ENCODE measurements at places on chromosomes 2 and 18.

DNA sequence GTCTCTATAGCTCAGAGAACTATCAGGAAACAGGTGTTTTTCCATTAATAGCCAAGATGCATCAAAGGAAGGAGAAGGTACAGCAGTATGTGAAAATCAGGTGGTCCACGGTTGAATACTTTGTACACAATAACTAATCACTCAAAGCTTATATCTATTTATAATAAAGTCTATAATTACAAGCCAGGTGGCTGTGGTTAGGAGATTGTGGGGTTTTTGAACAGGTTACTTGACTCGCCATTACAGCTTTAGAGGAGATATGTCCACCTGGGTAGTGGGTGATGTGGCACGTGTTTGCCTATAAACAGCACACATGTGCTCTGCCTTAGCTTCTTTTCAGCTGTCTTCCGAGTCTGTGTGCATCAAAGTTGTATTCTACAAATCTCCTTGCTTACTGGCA, 892.2 kb upstream of the ZEB2 start:
- no peak for DNase-seq

GRCh38 chr2:166240387-166241313, 112.8 kb upstream of the SCN1A start:
- no peak for DNase-seq

- DNase-seq = no peak
These were observed 80.8 kb downstream of the ANKRD44 start for GRCh38 chr2:197229509-197230443.

GRCh38 chr18:13374468-13375301, 156.1 kb downstream of the LDLRAD4 start:
- DNase-seq = peak; percentile 25

DNA sequence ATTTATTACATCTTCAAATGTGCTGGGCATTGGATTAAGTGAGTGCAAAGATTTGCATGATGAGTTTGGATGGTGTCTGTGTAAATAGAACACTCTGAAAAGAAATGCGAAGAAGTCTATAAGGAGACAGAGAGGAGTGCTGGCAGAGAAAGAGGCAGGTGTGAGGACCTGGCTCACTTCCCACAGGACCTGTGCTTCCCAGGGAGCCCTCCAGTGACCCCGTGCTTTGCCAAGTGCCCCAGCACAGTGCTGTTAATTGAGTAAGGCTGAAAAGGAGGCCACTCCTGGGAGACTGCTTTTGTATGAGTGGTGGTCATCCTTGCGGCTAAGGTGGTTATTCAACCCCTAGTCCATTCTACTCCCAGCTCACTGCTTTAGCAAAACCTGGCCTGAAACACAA, 230.8 kb downstream of the OSR1 start:
- DNase-seq = no peak

GRCh38 chr2:114040826-114041225, 150.9 kb downstream of the ACTR3 start:
- DNase-seq = no peak

- DNase-seq = peak; percentile 69
These were observed at the start of gene MYCN for GRCh38 chr2:15939854-15940660. Gene MYCN, plus strand, starts transcription at chr2:15940550. Its CDS starts 1,515 bp downstream, at chr2:15942065.

DNA sequence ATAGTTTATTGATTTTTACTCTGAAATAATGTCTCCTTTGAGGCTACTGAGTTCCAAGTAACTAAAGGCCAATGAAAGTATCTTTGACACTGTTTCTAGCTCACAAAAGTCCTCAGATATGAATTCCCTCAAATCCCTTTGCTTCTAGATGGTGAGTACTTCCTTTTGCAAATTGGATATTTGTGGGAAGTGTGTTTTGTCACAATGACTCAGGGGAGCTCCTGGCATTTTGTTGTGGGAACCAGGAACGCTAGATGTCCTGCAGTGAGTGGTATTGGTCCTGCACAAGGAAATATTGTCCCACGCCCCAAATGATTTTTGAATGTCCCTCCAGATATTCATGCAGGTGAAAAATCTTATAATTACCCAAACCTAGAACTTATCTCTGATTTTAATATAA, 24.3 kb downstream of the TACR1 start:
- DNase-seq = no peak

DNA sequence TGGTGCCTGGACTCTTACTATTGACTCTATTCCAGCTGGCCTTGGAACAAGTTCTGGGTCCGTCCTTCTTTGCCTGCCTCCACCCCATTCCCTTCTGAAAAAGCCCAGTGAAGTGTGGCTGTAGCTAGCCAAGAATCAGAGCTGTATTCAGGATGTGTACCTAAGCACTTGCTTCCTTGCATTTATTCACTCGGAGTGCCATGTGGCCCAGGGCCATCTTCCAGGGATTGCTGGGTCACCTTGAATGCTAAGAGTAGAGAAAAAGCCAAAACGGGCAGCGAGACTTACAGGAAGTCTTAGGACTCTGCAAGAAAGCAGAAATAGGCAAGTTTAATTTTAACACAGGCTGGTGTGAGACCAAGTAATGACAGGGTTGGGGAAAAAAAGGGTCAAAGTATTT, 4.1 kb downstream of the ITGA6 start:
- no peak for DNase-seq

- no peak for DNase-seq
These were observed 31.7 kb upstream of the ASAP2 start for GRCh38 chr2:9174771-9175437.

- no peak for DNase-seq
These were observed 24.1 kb downstream of the GULP1 start for GRCh38 chr2:188315750-188316149.

- no peak for DNase-seq
These were observed 80.2 kb downstream of the COL6A3 start for GRCh38 chr2:237333748-237334147.

- DNase-seq = no peak
These were observed 30.7 kb downstream of the GPD2 start for GRCh38 chr2:156466739-156467405.

GRCh38 chr2:30367232-30368070, 79.6 kb upstream of the LCLAT1 start:
- no peak for DNase-seq

DNA sequence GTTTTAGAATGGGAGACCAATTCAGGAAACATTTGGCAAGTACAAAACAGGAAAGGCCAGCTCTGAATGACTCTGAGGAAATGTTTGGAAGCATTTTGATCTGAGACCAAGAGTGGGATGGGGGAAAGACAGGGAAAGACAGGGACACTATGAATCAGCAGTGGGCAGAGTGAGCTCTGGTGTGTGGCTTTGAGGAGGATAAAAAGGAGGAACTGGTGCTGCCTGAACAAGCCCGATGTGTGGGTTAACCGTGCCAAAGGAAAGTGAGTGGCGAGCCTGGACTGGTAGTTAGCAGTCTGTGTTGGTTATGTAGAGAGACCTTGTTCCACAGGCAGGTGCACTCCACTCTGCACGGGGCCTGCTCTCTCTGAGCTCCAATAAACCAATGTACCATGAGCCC, 5.3 kb downstream of the MFSD6 start:
- no peak for DNase-seq

DNA sequence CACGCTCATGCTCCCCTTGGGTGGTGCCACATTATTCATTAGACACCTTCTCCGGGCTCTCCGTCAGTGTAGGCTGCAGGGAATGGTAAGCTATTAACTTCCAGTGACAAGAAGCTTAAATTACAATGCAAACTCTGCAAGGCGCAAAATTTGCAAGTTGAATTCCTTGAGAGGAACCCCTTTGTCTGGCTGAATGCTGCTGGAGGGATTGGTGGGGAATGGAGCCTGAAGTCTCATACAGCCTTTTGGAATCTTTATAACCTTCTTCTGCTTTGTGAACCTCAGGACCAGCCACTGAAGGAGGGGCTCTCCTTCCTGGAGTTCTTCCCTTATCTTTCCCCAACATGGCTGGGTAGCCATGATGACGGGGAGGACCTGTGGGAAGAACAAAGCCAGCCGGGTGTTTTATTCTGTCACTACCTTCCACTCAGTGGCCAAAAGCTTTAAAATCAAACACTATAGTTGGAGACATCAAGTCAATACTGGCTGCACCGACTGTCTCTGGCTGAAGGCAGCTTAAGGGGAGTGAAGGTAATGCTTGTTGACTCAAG, 220.9 kb upstream of the EPHA4 start:
- DNase-seq = no peak

GRCh38 chr2:178069551-178069950, 3.0 kb downstream of the PDE11A start:
- no peak for DNase-seq

- no peak for DNase-seq
These were observed 77.6 kb upstream of the POMC start for GRCh38 chr2:25246001-25246400.

- no peak for DNase-seq
These were observed 19.1 kb upstream of the GPR55 start for GRCh38 chr2:230944123-230944653.

- DNase-seq = no peak
These were observed 11.1 kb downstream of the OTOF start for GRCh38 chr2:26466662-26467310.

Measured in hypothalamus (tissue), 51 donors.